ENCODE measurements at places on chromosomes 3 and 15. TPM values are rescaled to one million over a fixed set of nuclear protein-coding genes. Genes with fewer than 3 reads are reported as not detected.

Gene CPLX3
- total RNA-seq: not detected

Gene GALK2
- 30.7 TPM for total RNA-seq

GRCh38 chr3:189455009-189455408, 176.2 kb upstream of the TP63 start:
- no peak for DNase-seq

DNA sequence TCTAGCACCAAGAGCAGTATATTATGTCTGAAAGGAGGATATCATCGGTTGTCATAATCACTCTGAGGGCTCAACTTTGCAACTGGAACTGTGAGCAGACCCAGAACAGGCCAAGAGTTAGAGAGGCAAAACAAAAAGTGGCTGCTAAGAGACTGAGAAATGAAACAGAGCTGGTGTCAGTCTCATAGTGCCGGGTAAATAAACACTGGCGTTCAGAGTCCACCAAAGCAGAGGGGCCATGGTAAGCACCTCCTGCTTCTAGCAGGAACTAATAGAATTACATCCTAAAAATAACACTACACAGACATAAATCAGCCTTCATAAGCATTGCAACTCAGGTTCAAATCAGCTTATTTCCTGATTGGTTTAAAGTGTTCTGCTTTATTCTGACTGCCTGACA, 10.3 kb upstream of the IL12A start:
- no peak for DNase-seq

DNA sequence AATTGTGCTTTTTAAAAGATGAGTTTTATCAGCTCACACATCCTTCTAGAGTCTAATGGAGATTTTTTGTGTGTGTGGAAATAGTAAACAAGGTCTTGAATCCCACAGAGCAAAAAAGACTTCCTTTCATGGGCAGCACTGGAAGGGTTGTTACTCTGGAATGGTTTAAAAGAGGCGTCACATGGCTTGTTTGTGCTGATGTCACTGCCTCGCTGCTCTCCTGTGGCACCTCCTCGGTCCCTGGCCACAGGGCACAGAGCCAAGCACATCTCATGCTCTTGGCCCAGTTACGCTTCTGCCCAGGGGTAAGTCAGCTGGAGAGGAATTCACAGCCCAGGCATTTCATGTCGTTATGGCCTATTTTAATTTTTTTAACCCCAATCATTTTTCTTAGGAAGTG, 53.2 kb downstream of the PGPEP1L start:
- no peak for DNase-seq

GRCh38 chr3:157257101-157257500, 97.2 kb upstream of the CCNL1 start:
- DNase-seq: no peak

Gene SAMD7
- total RNA-seq: not detected

- no peak for DNase-seq
Measured at GRCh38 chr3:50008931-50009330, 69.0 kb downstream of the RBM6 start.

- no peak for DNase-seq
Measured at GRCh38 chr3:148002705-148003205, 593.6 kb downstream of the ZIC1 start.

DNA sequence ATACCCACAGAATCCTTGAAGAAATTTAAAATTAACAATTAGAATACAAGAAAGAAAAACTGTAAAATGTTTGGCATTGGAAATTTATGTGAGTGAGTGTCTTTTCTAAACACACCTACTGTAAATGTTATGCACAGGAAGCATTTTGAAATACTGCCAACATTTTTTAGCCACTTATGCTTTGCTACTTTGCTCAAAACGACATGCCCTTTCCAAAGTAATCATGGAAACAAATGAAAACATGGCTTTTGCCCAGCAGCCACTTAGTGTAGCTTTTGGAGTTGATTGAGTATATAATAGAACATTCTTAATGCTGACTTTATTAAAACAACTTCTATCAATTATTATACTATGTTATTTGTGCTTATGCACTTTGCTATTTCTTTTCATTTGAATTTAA, 823.0 kb downstream of the CADM2 start:
- DNase-seq: no peak

Gene EXD1
- total RNA-seq: not detected

DNA sequence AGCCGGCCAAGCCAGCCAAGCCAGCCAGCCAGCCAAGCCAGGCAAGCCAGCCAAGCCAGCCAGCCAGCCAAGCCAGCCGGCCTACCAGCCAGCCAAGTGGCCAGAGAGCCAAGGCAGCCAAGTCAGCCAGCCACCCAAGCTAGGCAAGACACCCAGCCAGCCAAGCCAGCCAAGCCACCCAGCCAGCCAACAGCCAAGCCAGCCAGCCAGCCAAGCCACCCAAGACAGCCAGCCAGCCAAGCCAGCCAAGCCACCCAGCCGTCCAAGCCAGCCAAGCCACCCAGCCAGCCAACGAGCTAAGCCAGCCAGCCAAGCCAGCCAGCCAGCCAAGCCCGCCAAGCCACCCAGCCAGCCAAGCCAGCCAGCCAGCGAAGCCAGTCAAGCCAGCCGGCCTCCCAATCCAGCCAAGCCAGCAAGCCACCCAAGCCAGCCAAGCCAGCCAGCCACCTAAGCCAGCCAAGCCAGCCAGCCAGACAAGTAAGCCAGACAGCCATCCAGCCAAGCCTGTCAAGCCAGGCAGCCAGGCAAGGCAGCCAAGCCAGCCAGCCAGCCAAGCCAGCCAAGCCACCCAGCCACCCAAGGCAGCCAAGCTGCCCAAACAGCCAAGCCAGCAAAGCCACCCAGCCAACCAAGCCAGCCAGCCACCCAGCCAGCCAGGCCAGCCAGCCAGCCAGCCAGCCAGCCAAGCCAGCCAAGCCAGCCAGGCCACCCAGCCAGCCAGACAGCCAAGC, 200.5 kb downstream of the GOLGA6L6 start:
- DNase-seq: no peak

- peak; percentile 23 for DNase-seq
Measured at GRCh38 chr15:100201376-100202280, 140.1 kb downstream of the ADAMTS17 start.

DNA sequence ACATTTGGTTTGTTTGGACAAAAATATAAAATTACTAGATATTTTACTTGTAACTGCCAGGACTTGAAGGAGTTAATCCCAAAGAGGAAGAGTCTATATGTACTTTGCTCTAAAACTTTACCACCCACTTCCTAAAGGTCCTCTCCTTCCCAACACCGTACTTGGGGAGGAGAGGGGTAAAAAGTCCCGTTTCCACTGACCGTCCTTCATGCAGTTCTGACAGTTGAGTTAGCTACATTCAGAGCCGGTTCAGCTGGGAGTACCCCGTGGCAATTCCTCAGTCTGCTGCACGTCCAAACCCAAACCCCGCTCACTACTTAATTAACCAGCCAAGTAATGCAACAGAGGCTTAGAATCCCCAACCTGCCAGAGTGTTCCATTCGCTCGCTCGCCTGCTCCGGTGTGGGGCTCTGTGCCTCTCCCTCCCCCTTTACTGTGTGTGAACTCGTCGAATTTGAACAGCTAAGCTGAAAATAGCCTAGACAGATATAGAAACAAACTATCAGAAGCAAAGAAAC, 519.7 kb downstream of the FOXP1 start:
- DNase-seq: peak; percentile 68

GRCh38 chr15:61938249-61938648, 122.0 kb downstream of the VPS13C start:
- no peak for DNase-seq

DNA sequence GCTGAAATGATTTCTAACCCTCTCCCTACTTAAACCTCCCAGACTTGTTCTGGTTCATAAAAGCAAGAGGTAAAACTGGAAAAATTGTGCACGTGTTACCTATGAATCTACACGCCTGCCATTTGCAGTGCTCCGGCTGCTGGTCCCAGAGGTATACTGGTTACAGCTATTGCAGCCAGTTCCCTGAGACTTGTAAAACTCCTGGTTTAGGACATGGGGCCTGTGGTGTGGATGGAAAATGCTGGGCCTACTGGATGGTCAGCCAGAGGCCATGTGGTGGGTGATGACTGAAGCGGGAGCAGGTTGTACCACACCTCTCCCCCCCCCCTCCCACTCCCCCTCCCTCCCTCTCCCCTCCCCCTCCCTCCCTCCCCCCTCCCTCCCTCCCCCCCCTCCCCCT, 45.0 kb downstream of the SENP2 start:
- DNase-seq: no peak

- no peak for DNase-seq
Measured at GRCh38 chr3:128252083-128252482, 98.8 kb downstream of the EEFSEC start.

Gene ADGRG7
- total RNA-seq: not detected

Gene THSD4
- not detected for total RNA-seq

DNA sequence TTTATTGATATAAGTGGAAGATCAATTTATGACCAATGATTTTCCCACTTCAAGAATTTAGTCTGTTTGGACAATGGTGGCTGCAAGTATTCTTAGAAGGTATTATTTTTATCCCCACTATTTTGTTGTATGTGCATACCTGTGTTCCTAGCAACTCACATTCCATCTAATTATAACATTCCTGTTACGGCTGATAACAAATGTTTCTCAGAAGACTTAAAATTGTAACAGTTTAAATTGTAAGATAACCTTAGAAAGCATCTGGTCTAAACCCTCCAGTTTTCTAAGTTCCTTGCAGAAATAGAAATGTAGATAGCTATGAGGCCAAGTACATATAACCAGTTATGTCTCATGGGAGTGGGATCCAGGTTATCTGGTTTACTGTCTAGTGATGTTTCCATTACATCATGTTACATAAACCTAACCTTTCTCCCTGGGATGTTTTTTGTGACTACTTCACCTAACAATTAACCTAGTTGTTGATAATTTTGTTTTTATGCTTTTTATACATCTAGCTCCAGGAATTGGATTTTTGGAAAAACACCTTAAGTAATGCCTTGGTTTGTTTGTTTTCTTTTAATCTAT, 11.1 kb upstream of the MFN1 start:
- DNase-seq: no peak

Gene ZDHHC23
- total RNA-seq: 5.2 TPM

Gene GAP43
- not detected for total RNA-seq

DNA sequence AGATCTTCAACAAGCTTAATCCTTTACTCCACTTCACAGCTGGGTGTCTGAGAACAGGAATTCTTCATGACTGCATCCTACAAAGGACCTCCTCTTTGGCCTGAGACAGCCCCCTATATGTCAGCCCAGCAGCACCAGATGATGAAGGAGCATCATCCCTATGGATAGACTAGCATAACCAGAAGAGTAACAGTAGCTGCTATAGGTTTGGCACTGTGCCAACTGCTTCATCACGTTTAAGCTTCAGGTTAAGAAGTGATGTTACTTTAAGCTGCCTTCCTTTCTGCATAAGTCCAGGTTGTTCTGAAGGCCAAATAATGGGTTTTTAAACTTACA, 50.6 kb downstream of the CMSS1 start:
- DNase-seq: peak; percentile 37

DNA sequence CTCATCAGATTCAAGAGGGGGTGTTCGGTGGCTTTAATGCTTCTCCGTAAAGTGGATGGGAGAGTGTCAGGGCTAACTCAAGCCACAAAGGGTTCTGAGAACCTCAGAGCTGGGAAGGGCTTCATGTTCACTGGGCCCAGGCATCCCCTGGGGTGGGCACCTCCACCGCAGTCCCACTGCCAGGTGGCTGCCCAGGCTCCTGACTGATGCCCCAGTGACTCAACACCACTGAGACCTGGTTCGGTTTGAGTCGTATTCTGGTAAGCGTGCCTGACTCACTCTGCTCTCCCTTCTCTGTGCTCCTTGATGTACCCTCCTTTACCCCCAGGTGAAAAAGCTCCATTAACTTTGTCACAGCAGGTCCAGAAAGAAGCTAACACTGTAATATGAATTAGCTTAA, 304.6 kb downstream of the RPLP1 start:
- no peak for DNase-seq

- DNase-seq: no peak
Measured at GRCh38 chr15:36458411-36458810, 121.0 kb upstream of the CDIN1 start.
